ENCODE measurements at places on chromosomes 6 and 20.

DNA sequence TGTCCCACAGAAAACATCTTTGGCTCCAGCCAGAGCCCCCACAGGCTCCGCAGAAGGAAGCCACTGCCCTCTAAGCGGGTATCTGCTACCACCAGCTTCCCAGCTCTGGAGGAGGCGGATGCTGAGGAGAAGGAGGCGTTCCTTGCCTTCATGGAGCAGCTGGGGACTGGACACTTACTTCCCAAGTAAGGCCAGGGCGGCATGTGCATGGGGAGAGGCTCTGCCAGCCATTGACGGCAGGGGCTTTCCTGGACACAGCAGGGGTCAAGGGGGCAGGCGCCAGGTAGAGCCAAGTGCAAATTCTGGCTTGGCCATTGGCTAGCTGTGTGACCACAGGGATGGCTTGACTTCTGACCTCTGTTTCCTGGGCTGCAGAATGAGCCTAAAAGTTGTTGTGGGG is 17.8 kb downstream of the RAB44 start:
- DNase-seq = no peak

DNA sequence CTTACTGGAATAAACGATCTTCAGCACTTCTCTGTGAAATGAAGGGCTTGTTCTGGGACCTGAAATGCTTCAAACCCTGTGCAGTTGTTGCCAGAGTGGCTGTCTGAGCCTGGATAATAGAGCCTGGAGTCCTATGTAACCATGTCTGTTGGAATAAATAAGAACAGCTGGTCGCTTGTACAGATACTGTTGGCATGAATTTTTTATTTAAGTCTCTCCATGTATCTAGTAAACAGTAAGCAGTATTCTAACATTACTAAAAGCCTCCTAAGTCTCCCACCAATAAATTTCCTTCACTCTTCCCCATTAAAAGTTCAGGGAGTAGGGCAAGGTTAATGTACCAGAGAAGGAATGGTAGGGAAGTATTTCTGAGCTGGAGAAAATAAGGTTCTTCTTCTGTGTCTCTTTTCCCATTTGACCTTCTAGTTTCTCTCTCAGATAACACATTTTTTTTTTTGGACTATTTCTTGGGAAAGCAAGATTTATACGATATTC is 227.5 kb downstream of the PRL start:
- DNase-seq = no peak

GRCh38 chr20:63500151-63500901 is 1.4 kb upstream of the EEF1A2 start:
- no peak for DNase-seq

DNA sequence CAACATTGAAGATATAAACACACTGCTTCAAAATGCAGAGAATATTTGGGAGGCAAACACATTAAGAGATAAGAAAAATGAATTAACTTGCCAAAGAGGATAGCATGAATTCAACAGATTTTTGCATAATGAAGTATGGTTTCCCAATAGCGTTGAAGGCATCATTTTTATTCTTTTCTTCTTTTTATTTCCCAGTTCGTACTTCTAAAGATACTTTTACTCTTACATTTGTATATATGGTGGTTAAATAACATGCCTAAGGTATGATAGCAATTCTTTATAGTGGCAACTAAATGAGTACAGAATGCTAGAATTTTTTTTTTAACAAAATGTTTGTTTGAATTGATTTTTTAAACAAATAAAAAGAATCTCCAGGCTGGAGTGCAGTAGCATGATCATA is 473.4 kb upstream of the MARCKS start:
- no peak for DNase-seq

GRCh38 chr6:17432356-17432755 is 39.0 kb downstream of the CAP2 start:
- no peak for DNase-seq

DNA sequence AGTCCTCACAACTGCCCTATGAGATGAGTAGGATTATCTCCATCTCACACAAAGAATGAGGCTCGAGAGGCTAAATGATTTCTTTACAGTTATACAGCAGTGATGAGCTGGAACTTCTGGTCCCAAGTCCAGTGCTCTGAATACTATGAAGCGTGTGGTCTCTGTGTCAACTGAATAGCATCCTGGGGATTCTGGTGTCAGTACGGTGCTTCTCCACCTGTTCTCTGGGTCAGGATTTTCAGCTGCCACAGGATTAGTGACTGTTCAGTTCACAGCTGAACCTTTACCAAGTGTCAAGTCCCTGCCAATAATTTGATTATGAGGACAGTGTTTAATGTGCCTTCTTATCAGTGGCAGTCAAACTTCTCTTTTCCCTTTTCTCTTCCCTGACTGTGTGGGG is 5.2 kb upstream of the MAFB start:
- no peak for DNase-seq

DNA sequence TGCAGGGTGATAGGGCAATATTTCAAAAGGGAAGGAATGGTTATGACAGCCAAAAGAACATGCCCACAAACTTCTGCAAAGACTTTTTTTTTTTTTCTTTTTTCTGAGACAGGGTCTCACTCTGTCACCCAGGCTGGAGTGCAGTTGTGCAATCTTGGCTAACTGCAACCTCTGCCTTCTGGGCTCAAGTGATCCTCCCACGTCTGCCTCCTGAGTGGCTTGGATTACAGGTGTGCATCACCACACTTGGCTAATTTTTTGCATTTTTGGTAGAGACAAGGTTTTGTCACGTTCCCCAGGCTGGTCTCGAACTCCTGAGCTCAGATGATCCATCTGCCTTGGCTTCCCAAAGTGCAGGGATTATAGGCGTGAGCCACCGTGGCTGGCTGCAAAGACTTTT is 117.6 kb upstream of the ADGRF1 start:
- no peak for DNase-seq

Data from CD4-positive, alpha-beta T cell treated with Interleukin-2 at 100 ng/mL for 4 hours (primary cell).